ENCODE measurements at places on chromosomes 1 and 21.

GRCh38 chr1:74673351-74674111, at the start of gene ERICH3:
Gene ERICH3, minus strand, starts transcription at chr1:74673792. Its CDS starts 273 bp downstream, at chr1:74673519.
- no peak for DNase-seq

DNA sequence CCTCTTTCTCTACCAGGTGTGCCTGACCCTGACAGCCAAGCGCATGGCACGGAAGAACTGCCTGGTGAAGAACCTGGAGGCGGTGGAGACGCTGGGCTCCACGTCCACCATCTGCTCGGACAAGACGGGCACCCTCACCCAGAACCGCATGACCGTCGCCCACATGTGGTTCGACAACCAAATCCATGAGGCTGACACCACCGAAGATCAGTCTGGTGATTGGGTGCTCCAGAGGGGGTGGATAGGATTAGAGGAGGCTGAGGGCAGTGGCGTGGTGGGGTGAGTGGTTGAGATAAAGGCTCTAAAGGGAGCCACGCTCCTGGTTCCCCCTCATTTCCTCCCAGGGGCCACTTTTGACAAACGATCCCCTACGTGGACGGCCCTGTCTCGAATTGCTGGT, 13.1 kb downstream of the ATP1A2 start:
- no peak for DNase-seq

DNA sequence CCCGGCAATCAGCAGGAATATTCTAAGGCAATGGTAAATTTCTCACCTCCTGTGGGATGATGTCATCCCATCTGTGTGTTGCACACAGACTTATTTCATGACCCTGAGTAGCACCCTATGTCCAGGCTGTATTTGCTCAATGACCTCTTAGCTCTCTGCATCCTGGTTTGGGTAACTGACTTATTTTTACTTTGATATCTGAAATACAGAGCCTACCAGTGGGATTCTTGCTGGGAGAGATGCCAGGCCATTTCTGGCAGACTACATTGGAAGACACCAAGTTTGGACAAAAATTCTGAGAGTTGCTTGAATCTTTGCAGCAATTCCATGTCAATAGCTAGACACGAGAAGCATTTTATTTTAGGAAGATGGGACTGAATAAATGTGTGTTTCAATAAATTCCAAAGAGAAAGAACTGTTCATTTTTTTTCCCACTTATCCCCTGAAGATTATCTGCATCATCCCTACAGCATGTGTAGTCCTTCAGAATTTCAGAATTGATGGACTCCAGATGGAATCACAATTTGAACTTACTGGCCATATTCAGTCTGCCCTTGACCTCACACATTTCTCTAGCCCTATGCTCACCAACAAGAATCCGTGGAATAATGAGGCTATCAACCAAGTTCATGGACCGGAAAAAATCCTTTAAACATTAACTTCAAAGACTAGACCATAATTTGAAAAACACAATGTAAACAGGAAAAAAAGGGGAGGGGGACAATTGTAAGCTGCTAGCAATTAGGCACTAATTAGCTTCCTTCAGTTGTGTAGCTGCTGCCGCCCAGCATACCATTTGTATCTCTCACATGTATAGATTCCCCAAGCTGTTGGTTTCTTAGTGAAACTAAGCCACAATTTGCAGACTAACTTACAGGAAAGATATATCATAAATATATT, 226.5 kb downstream of the HMCN1 start:
- no peak for DNase-seq

DNA sequence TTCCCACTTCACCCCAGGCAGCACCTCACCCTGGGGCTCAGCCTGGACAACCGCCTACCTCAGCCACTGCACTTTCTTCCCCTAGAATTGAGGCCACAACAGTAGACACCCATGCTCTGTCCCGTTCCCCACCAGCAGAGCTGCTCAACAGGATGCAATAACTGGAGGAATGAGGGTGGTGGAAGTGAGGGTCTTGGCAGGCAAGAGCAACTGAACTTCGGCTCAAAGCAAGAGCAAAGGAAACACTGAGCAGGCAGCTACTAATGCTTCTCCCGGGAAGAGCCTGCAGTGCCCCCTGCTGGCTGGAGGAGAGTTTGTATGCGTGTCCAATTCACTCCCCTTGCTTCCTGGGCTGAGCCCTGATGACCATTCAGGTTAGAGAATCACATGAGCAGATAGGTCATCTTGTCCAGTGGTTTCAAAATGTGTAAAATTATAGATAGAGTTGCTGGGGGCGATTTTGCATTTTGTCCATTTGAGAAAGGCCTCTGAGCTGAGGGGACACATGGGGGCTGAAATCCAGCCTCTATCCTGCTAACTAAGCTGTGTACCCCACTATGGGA, 13.9 kb downstream of the NT5C1A start:
- DNase-seq: no peak

GRCh38 chr1:207755846-207756693, 4.2 kb downstream of the CD46 start:
- no peak for DNase-seq

All from DMS79 (cell line).